Mesenchymal stem cell (in vitro differentiated cells and primary cell): ENCODE measurements at places on chromosomes 7 and 10.

DNA sequence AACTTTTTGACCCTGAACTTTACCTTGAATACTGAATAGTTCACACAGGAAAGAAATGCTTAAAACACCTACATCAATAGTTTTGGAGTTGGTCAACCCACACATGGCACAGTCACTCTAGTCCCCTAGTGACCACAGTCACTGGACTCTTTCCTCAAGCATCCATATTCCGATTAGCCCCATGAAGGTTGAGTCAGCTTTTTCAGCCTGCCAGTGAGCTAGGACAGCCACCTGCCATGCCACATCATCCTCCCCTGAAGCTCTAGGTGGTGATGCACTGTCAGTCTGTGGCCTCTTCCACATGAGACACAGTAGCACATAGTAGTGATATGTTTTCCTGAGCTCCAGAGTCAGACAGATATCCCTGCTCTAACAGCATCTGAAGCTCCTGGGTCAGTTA, 537.2 kb downstream of the XPNPEP1 start:
- no peak for DNase-seq

DNA sequence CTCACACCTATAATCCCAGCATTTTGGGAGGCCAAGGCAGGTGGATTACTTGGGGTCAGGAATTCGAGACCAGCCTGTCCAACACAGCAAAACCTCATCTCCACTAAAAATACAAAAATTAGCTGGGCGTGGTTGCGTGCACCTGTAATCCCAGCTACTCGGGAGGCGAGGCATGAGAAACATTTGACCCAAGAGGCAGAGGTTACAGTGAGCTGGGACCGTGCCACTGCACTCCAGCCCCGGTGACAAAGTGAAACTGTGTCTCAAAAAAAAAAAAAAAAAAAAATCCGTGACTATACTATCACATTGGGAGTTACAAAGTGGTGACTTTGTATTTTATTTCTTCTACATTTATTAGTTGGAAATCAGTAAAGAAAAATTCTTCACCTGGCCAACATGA, 101.2 kb downstream of the EPC1 start:
- no peak for DNase-seq

- DNase-seq = no peak
Observed at GRCh38 chr7:92276460-92276864, 30.7 kb downstream of the ANKIB1 start.

- peak; percentile 50 for DNase-seq
Observed at GRCh38 chr7:2734751-2735571, 47.0 kb downstream of the AMZ1 start.
